ENCODE measurements at places on chromosomes 5 and 9. TPM values are rescaled to one million over a fixed set of nuclear protein-coding genes. Genes with fewer than 3 reads are reported as not detected.
A peak's percentile ranks its signal among the peaks of the same experiment; 100 is the strongest.

PLGRKT gene
- total RNA-seq = 17.4 TPM

- DNase-seq = no peak
Observed at GRCh38 chr9:95498641-95499040, 18.1 kb downstream of the PTCH1 start.

- peak; percentile 53 for DNase-seq
Observed at GRCh38 chr5:98772415-98773213, 849 bp upstream of the RGMB start.

DNA sequence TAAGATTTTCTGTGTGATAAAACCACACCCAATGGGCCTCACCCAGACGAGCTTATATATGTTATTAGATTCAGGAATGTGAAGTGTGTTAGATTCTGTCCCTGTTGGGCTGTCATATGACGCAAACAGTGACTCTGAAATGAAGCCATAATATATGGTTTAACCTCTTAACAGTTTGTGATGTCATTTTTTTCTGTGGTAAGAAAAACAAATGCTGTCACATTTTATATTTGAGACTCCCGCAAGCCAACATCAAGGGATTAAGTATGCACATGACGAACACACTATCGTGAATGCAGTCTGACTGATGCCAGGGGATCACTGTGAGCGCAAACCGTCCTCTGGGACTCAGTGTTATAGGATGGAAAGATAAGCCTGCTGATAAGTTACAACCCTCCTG is 321.7 kb downstream of the SH3GL2 start:
- no peak for DNase-seq

- DNase-seq = peak; percentile 26
Observed at GRCh38 chr9:91711755-91712601, 238.1 kb downstream of the ROR2 start.

- no peak for DNase-seq
Observed at GRCh38 chr5:136146201-136146600, 13.6 kb downstream of the SMAD5 start.

GFI1B gene
- 29.3 TPM for total RNA-seq

GRCh38 chr9:20236676-20237075 is 385.6 kb downstream of the MLLT3 start:
- DNase-seq = no peak

DNA sequence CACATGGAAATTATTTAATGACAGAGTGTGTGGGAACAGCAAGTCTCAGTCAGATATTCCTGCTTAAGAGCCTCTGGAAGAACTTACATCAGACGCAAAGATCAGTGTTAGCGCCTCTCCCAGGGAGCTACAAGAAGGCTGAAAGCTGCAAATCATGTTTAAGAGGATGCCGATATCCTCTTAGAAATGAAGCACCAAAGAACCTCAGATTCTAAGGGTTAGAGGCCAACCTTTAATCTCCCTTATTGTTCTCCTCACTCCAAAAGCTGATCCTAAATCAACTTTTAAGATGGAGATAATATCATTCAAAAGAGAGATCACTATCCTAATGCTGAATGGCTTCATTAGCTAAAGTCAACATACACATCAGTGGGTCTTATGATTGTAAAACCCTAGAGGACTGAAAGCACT is 160.6 kb downstream of the NFIB start:
- no peak for DNase-seq

SLC22A4 gene
- 0.70 TPM for total RNA-seq

DNA sequence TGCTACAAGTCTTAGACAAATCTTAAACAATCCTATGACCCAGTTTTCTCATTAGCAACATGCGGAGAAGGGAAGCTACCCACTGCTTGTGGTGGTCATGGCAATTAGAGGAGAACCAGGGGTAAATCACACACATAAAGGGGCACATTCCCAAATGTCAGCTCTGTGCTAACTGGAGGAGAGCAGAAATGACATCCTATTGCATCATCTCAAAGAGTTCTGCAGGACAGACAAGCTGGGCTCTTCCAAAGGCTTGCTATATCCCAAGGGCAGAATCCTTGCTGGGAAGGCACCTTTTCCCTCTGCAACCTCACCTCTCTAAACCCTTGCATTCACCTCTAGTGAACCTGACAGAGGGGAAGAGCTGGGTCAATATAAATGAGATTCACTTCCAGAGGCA is 17.0 kb upstream of the WWC1 start:
- no peak for DNase-seq

DNA sequence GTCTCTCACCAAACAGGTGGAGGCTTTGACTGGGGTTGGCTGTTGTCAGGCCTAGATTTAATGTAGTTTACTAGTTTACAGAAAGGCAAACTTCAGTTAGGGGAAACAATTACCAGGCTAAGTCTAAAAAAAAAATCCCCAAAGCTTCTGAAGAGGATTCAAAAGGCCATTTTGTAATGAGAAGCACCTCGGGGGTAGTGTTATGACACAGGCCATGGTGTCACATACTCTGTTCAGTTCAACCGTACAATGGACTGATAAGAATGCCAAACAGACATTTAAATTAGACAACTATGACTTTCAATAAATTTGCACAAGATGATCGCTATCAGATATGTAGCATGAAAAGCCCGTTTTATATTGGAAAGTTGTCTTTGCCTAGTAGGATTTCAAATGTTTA is 120.1 kb upstream of the PCA3 start:
- DNase-seq = no peak

PALM2AKAP2 gene
- total RNA-seq = not detected

ORM2 gene
- not detected for total RNA-seq

CCDC171 gene
- 1.5 TPM for total RNA-seq

- DNase-seq = no peak
Observed at GRCh38 chr9:133852431-133852830, 114.3 kb upstream of the SARDH start.

GRCh38 chr5:103243665-103244064 is 14.9 kb upstream of the MACIR start:
- DNase-seq = no peak

Data from T-helper 17 cell (primary cell).